ENCODE measurements at places on chromosomes 16 and 17. TPM values are rescaled to one million over a fixed set of nuclear protein-coding genes. Genes with fewer than 3 reads are reported as not detected.

DNA sequence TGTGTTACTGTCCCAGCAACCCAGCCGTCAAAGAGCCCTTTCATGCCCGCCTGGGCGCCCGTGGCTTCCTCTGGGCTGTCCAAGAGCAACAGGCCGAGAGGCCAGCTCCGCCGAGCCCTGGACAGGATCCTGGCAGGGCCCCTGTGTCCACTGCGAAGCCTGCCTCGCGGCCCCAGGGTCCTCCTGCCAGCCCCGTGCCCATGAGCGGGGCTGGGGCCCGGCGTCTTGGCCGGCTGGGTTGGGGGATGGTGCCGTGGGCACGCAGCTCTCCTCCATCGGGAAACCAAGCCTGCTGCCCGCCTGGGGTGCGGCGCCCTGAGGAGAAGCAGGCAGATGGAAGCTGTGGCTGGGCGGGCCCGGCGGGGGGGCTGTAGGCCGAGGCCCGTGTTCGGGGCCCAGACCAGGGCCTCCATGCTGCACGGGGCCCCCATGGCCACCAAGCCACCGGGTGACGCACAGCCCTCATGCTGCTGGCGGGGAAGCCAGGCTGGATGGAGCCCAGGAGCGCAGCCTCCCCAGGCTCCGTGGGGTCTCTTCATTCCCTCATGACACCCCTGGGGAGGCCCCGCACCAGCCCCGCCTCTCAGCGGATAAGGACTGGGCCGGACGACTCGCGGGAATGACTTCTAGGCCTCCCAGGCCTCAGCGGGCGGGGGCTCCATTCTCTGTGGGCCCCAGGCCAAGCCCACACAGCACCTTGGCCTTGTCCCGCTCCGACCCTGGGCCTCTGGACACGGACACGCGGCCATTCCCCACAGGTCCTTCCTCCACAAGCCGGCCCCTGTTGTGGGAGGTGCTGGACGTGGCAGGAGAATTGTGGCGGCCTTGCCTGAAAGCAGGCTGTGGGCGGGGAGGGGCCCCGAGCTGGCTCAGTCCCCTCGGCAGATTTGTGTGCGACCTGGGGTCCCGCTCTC, at the start of gene C1QTNF8:
TSS of gene C1QTNF8 (minus strand) at position 76 of the 914 bp plus-strand sequence. CDS start 1,322 bp downstream, outside the sequence.
- DNase-seq: no peak

- DNase-seq: no peak
These were observed 894 bp upstream of the PHKG2 start for GRCh38 chr16:30747331-30747730.

- DNase-seq: no peak
These were observed 50.8 kb downstream of the WWOX start for GRCh38 chr16:78150233-78150632.

Gene GGA2
- polyA plus RNA-seq: 135 TPM

Gene CEP112
- polyA plus RNA-seq: 17.7 TPM

Gene CORO1A
- 9.3 TPM for polyA plus RNA-seq
